Fibroblast of lung (primary cell): ENCODE measurements at places on chromosomes 1 and 21.

DNA sequence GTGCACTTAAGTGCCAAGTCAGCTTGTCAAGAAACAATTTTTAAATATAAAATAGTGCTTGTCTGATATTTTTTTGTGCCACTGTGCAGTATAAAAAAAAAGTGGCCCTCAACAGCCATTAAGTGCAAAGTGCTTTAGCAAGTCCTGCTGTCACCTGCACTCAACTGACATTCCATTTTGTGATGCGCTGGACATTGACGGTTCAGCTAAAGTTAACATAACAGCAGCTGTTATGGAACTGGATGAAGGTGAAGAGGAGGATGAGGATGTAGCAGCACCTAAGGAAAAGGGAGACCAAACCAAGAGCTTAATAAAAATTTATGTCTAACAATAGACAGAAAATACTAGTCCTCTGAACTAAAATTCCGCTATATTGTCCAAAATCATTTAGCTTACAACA is 7.3 kb upstream of the RBM34 start:
- no peak overlapping the region for H3K4me3 ChIP-seq
- no peaks in the 10 kb centered on the region for H3K4me1 ChIP-seq
- H3K36me3 ChIP-seq = no peaks in the 10 kb centered on the region
- H3K27ac ChIP-seq = no peak overlapping the region
- no peak for DNase-seq

- H3K27ac ChIP-seq = no peak overlapping the region
- H3K36me3 ChIP-seq = no peaks in the 10 kb centered on the region
- H3K4me3 ChIP-seq = no peak overlapping the region
Observed at GRCh38 chr1:178642282-178642681, 82.8 kb upstream of the RALGPS2 start.

DNA sequence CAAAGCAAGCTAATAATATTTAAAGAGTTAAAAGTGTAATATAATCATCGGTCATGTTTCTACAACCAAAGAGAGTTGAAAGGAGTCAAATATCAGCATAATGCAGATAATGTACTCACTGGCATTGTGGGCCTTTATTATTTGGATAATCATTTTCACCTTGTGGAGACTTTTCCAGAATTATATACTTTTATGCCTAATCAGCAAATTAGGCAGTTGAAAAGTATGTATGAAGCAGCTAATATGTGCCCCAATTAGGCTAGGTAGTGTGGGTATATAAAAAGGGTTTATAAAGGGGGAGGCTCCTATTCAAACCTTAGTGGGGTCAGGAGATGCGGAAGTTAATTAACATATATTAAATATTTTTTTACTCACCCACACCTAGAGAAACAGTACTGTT is 102.8 kb upstream of the HNRNPU start:
- no peak overlapping the region for H3K4me3 ChIP-seq
- no peak overlapping the region for H3K27ac ChIP-seq
- H3K36me3 ChIP-seq = no peaks in the 10 kb centered on the region
- H3K27me3 ChIP-seq = no peaks in the 10 kb centered on the region

DNA sequence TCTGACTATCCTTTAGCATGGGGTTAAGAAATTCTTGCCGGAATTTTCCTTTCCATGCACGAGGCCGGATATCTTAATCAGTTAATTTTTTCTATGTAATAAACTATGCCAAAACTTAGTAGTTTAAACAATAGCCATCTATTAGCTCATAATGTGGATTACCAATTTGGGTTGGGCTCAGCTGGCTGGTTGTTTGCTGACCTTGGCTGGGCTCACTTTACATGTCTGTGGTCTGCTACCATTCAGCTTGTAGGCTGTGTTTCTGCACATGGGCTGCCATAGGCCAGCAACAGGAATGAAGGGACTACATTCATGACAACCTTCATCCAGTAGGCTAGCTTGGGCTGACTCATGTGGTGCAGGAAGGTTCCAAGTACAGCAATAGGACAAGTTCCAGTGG is 56.0 kb upstream of the NTPCR start:
- no peak overlapping the region for H3K4me3 ChIP-seq
- no peaks in the 10 kb centered on the region for H3K4me1 ChIP-seq
- H3K27ac ChIP-seq = no peak overlapping the region
- no peaks in the 10 kb centered on the region for H3K27me3 ChIP-seq

DNA sequence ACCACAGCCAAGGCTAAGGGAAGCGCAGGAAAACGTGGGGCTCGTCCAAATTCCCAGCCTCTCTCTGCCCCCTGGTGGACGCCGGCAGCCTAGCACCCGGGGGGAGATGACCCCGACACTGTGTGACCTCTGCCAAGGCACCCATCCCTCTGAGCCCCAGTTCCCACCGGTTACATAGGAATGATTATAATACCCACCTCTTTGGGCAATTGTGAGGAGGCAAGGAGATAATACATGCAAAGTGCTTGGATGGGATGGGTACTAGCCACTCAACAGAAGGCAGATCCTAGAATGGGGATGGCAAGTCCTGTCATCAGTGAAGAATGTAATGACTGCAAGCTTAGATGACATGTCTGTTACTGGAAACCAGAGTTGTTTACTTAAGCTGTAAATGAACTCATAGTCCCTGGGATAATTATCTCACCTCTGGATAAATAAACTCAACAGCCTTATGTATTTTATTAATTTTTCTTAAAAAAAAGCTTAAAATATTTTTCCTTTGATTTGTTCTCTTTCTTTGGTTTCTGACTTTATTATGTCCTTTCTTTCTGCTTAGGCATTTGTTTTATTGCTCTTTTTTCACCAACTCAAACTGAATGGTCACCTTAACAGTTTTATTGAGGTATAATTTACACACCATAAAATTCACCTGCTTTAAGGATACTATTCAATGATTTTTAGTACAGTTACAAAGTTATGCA is 11.3 kb upstream of the BMP8B start:
- H3K4me1 ChIP-seq = peaks cover 2% of the 10 kb centered on the region
- no peak overlapping the region for H3K4me3 ChIP-seq
- peak; percentile 84 for DNase-seq
- peaks cover 3% of the 10 kb centered on the region for H3K27me3 ChIP-seq
- no peak overlapping the region for H3K27ac ChIP-seq

- no peaks in the 10 kb centered on the region for H3K36me3 ChIP-seq
- H3K27me3 ChIP-seq = no peaks in the 10 kb centered on the region
- no peaks in the 10 kb centered on the region for H3K4me1 ChIP-seq
- H3K4me3 ChIP-seq = no peak overlapping the region
Observed at GRCh38 chr1:185816460-185816859, 82.3 kb downstream of the HMCN1 start.

DNA sequence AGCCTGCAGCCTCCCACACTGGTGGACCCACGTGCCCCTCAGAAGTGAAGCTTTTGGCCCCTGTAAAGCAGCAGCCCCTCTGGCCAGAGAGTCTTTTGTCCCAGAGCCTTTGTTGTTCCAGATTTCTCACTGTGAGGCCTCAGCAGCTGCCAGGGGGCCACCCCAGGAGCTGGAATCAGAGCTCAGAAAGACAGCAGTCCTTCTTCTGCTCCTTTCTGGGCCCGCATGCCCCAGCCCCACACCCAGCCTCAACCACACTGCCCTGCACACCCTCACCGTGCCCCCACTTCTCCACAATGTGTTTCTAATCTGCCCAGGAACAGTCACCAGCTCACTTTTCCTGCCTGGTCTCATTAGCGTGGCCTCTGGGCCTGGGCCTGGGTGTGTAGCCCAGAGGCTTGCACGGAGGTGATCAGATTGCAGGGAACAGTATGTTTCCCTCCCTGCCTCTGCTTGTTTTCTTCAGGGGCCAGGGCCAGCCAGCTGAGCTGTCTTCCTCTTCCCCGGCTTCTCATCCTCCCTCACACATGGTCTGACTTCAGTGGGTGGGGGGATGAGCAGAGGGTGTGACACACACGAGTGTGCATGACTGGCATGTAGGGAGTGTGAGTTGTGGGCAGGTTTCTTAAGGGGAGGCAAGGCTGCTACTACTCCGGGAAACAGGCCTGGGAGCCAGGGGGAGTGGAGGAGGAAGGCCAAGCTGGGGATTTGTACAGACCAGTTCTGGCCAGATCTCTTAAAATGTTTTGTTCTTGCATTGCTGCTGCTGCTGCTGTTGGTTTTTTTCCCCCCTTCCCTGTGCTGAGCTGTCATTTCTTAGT is 82.5 kb upstream of the ZNF648 start:
- H3K4me3 ChIP-seq = no peak overlapping the region
- H3K4me1 ChIP-seq = peaks cover 4% of the 10 kb centered on the region
- no peaks in the 10 kb centered on the region for H3K27me3 ChIP-seq
- peak overlapping the region; percentile 40 for H3K27ac ChIP-seq

- H3K27ac ChIP-seq = no peak overlapping the region
- DNase-seq = no peak
- no peaks in the 10 kb centered on the region for H3K27me3 ChIP-seq
- no peak overlapping the region for H3K4me3 ChIP-seq
- no peaks in the 10 kb centered on the region for H3K36me3 ChIP-seq
Observed at GRCh38 chr1:194277927-194278326, 1091.5 kb upstream of the B3GALT2 start.

DNA sequence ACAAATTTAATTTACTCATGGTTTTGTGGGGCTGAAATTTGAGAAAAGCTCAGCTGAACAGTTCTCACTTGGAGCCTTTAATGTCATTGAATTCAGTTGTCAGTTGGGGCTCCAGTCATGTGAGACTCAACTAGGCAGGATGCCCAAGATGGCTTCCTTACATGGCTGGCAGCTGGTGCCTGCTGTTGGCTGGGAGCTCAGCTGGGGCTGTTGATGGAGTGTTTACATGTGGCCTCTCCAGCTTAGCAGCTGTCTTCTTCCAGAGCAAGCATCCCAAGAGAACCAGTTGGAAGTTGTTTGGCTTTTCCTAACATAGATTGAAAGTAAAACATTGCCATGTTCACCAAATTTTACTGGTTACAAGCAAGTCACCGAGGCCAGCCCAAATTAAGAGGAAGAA is 81.8 kb upstream of the KCNA3 start:
- H3K4me1 ChIP-seq = no peaks in the 10 kb centered on the region
- no peak overlapping the region for H3K4me3 ChIP-seq
- no peak overlapping the region for H3K27ac ChIP-seq
- peak; percentile 10 for DNase-seq

DNA sequence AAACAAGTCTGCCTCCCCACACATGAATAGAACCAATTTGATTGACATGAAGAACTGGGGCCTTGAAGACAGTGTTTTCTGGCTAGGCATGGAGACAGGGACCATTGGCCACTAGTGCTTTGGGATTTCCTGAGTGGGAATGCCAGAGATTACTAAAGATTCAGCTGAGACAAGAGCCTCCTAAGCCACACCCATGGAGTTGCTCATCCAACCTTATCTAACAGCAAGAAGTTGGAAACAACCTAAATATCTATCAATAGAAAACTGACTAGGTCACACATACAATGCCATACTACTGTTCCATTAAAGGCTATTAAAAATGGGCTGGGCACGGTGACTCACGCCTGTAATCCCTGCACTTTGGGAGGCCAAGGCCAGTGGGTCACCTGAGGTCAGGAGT is 184.1 kb downstream of the ZBTB18 start:
- H3K4me3 ChIP-seq = no peak overlapping the region
- no peak for DNase-seq
- no peaks in the 10 kb centered on the region for H3K27me3 ChIP-seq
- no peak overlapping the region for H3K27ac ChIP-seq

DNA sequence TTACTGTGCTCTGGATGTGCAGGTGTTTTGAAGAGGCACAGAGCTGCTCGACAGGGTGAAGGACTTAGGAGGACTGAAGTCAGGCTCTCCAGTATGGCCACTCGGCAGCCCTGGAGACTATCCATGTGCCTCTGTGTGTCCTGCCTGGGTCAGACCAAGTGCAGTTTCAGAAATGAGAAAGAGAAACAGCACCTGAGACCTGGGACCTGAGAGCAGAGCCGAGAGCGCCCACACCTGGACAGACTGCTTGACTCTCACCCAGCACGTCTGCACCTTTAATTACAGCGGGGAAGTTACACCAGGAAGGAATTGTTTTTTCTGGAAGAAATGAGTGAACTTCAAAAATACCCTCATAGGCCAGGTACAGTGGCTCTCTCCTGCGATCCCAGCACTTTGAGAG is 59.7 kb upstream of the COL6A1 start:
- DNase-seq = no peak
- no peak overlapping the region for H3K4me3 ChIP-seq
- H3K4me1 ChIP-seq = no peaks in the 10 kb centered on the region
- H3K36me3 ChIP-seq = no peaks in the 10 kb centered on the region
- no peaks in the 10 kb centered on the region for H3K27me3 ChIP-seq
- no peak overlapping the region for H3K27ac ChIP-seq
